ENCODE measurements at places on chromosomes 16 and 17.
A peak's percentile ranks its signal among the peaks of the same experiment; 100 is the strongest.

- no peak for DNase-seq
These were observed 3.6 kb downstream of the COX10 start for GRCh38 chr17:14072881-14073280.

- no peak for DNase-seq
These were observed 69.7 kb upstream of the RPL38 start for GRCh38 chr17:74133740-74134139.

GRCh38 chr17:59503500-59503899, 61.9 kb upstream of the DHX40 start:
- DNase-seq = no peak

- DNase-seq = no peak
These were observed 16.6 kb upstream of the TBX2 start for GRCh38 chr17:61382796-61383688.

GRCh38 chr16:11996433-11997330, 20.1 kb downstream of the SNX29 start:
- no peak for DNase-seq

DNA sequence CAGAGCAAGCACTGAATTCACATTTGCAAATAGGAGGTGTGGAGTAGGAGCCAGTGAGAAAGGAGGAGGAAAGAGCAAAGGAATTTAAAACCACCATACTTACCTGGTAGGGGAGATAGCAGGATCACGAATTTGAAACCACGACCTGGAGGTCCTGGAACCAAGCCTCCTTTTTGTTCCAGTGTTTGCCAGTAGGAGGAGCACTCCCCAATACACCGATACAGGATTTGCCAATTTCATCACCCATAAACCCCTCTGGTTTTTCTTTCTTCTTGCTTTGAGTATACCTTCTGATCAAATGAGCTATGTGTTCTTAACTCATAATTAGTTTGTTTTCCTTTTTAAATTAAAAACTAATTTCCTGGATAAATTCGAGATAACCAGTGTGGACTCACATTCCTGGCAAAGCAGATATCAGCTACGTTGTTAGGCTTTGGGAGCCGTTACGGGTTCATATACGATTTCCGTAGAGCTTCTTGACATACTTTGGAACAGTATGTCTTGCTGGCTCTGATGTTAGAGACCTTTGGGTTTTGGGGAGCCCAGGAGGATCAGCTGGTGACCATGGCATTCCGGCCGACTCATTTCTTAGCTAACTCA, 22.7 kb downstream of the BCO1 start:
- no peak for DNase-seq

DNA sequence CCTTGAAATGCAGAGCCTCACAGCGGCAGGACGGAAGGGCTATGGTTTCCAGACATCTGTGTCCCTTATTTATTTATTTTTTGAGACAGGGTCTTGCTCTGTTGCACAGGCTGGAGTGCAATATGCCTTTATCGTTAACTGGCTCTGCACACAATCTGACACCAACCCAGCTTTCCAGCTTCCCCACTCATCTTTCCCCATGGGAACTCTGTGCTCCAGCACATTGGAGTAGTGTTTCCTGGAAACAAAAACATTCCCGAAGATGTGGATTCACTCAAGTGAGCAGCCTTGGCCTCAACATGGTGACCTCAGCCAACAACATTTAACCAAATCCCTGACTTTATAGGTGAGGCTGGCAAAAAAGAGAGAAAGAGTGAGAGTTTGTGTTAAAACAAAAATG, 307.1 kb downstream of the TMEM114 start:
- no peak for DNase-seq

DNA sequence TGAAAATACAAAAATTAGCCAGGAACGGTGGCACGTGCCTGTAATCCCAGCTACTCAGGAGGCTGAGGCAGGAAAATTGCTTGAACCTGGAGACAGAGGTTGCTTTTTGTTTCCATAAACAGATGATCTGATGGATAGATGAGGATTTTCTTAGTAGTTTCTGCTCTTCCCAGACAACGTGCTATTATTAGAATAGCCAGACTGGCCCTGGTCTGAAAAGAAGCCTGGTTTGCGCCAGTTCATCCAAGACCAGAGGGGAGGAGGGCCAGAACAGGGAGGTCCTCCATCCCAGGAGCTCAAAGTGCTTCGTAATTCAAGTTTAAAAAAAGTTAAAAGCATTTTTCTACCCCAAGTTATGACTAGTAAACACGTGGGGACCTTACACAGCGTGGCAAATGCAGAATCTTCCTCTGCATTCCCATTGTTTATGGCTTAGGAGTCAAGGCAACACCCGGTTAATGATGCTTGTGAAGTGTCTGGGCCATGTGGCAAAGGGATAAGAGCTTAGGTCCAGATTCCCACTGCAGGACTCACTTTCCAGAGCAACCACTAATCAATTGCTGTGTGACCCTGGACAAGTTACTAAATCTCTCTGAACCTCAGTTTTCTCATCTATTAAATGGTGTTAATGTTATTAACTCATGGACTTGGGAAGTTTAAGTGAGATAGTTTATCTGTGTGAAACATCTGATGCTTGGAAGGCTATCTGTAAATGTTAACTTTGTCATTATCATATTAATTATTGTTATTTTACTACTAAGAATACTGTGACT, 205.4 kb downstream of the CCDC182 start:
- no peak for DNase-seq

- no peak for DNase-seq
These were observed 4.8 kb upstream of the ANKRD11 start for GRCh38 chr16:89495121-89495520.

DNA sequence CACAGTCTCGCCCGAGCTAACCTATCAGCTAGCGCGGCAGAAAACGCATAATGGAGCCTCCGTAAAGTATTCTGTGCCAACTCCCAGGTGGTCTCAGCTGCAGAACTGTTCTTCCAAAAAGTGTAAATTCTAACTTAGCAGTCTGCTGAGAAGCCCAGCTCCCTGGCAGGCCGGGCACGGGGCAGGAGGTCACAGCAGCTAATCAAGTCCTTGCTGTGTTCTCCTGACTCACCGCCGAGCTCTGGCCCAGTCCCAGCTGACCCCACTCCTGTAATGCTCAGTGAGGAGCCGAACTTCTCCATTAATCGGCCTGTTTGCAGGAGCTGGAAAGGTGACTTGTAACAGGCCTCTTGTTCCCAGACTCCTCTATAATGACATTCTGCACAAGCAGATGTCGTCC, 193.3 kb downstream of the IRX3 start:
- DNase-seq = no peak

DNA sequence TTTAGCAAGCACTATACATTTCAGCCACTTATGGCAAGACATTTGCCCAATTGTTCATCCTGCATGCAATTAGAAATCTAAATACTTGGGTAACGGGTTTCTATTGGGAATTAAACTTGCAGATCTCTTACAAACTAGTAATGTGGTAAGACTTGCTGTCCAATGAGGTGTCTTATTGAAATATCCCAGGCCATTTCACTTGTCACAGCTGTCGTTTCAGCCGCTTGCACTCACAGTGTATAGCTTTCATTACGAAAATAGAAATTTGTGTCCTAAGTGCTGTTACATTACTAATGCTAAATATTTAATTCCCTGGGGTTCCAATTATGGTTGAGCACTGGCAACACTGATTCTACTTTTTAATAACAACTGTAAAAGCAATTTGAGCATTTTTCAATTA, 40.3 kb upstream of the IRX5 start:
- no peak for DNase-seq

GRCh38 chr17:71283486-71283885, 837.3 kb upstream of the SOX9 start:
- no peak for DNase-seq

DNA sequence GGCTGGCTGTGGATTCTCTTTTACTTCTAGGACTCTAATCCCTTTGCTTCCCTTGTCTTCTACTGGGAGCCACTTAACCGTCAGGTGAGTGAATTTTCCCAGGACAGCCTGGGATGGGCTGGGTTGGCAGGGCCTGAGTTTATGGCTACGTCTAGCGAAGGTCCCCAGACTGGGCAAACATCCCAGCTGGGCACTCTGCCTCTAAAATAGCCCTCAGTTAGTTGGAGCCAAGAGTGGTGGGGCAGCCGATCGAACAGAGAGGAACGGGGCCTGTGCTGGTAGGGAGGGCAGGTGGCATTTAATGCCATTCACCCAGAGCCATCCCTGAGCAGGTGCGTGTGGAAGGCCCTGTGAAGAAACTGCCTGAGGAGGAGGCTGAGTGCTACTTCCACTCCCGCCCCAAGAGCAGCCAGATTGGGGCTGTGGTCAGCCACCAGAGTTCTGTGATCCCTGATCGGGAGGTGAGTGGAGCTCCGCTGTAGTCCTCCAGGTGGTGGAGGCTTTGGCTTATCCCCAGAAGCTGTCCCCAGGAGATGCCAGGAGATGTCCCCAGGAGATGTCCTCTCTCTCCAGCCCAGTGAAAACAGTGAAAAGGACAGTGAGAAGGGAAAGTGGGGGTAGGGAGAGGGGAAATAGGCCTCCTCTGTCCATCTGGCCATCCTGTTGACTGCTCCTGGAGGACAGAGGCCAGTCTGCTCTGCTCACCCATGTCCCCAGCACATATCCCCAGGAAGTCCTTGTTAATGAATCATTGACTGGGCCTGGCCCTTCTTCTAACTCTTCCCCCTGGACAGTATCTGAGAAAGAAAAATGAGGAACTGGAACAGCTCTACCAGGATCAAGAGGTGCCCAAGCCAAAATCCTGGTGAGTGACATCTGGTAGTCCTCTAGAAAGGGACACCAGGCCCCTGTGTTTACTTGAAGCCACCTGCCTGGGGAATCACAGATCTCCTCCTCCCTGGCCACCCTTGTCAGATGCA, 4.4 kb downstream of the PNPO start:
- no peak for DNase-seq

DNA sequence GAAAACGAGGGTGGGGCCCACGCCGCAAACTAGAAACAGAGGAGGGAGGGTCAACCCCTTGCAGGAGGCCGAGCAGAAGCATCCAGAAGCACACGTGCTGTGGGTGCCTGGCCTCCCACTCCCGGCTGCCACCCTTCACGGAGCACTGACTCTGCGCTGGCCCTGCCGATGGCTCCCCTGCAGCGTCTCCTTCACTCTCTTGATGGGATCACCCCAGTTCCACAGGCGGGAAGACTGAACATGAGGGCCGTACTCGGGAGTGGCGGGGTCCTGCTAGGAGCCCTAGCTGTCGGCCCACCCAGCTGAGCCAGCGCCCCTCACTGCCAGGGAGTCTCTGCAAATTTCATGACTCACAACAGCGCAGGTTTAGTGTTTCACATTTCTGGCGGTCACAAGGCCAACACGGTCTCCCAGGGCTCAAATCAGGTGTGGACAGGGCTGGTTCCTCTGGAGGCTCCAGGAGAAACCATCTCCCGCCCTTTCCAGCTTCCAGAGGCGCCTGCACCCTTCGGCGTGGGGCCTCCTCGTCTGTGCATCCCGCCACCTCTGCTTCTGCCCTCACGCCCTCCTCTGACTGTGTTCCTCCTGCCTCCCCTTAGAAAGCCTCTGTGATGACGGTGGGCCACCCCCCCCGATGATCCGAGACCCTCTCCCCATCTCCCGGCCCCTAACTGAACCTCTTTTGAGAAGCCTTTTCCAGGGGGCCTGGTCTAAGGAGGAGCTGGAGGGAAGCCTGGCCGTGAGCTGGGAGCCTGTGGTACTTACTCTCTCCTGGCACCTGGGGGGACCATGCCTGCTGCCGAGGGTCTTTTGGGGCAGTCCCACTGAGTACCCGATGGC, 2.0 kb downstream of the PTX4 start:
- DNase-seq = no peak

- DNase-seq = no peak
These were observed 51.4 kb upstream of the ENDOV start for GRCh38 chr17:80363518-80364090.

DNA sequence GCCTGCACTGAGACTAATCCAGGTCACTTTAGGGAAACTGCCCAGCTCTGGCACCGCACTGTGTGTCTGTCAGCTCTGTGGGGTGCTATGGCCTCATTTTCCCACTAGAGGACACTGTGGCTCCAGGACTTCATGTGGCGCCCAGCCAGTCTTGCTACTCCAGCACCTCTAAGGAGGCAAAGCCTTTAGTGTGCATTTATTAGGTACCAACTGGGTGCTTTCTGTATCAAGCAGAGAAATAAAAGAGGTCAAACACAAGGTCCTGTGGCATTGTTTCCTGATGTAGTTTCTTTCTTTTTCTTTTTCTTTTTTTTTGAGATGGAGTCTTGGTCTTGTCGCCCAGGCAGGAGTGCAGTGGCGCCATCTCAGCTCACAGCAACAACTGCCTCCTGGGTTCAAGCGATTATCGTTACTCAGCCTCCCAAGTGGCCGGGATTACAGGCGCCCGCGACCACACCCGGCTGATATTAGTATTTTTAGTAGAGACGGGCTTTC, 12.5 kb upstream of the RHBDL3 start:
- peak; percentile 78 for DNase-seq

GRCh38 chr17:8360260-8360659, 16.2 kb downstream of the KRABD2 start:
- DNase-seq = no peak

DNA sequence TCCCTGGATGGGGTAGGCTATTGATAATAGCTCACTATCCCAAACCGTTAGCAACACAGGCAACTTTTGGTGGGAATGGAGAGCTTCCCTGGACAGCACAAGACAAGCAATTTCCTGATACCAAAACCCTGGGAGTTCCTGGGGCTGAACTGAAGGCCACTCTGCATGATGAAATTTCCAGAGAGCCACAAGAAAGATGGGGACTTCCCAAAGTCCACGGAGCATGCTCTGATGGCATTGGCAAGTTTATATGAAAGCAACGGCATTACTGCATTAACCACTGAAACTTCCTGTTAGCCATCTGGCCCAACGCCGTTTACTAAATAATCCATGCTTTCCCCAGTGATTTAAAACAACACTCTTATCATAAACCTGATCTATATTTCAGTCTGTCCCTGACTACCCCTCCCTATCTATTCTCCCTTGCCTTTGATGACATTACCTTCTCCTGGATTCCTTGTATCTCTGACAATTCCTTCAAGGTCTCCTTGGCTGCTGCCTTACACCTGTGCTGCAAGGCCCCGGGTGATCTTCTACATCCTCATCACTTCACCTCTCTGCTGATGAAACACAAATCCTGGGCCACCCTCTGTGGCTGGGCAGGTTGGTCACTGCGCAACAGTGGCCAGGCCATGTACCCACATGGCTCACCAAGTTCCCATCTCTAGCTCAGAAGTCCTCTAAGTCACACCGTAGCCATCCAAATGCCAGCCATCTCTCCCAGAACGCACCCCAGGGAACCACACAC, 108.5 kb upstream of the RCVRN start:
- no peak for DNase-seq

- no peak for DNase-seq
These were observed 86.1 kb downstream of the ZFHX3 start for GRCh38 chr16:72961863-72962262.

DNA sequence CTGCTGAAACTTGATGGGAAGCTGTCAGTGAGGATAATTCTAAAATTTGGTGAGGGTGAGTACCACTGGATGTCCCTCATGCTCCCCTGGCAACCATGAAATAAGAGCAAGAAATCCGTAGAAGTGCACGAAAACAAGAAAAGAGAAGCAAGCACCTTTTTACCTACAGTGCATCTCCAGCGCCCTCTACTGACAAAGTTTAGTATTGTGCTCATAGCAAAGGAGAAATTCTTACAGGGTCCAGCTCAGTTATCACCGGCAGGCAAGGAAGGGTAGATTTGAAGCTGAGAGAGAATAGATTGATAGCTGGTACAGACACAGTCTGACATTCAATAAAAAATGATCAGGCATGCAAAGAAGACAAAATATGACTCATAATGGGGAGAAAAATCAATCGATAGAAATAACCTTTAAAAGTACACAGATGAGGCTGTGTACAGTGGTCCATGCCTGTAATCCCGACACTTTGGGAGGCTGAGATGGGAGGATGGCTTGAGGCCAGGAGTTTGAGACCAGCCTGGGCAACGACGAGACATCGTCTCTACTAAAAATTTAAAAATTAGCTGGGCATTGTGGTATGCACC, 28.3 kb upstream of the TEX2 start:
- no peak for DNase-seq

All from neural crest cell (in vitro differentiated cells).